ENCODE measurements at places on chromosomes 2 and 18. TPM values are rescaled to one million over a fixed set of nuclear protein-coding genes. Genes with fewer than 3 reads are reported as not detected.
A peak's percentile ranks its signal among the peaks of the same experiment; 100 is the strongest.

DNA sequence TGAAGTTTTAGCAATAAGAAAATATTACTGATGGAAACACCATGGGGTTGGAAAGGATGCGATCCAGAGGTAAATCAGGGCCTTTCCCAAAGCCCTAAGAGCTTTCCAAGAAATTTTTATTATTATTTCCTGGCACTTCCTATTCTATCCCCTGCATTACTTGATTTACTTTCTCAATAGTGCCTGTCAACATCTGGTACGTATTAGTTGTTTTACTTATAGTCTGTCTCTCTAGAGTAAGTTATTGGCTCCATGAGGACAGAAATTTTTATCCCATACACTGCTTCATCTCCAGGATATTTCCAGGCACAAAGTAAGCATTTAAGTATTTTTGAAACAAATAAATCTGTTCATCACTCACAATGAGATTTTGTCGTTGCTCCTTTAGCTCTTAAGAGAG lies 18.1 kb downstream of the PPP4R1 start:
- DNase-seq: no peak

DNA sequence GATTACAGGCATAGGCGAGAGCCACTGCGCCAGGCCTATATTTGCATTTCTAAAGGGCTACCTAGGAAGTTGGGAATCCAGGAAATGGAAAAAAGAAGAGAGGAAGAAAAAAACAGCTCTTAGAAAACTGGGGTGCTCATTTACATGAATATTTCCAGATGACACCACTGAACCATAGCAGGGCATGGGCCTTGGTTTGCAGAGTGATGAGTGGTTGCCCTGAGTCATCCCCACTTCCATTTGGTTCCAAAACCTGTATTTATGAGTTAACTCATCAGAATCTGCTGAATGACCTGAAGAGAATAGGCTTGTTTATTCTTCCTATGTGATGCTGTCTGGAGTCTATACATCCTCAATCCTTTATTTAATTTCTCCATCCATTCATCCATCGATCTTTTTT lies 36.2 kb downstream of the EHD3 start:
- no peak for DNase-seq

DNA sequence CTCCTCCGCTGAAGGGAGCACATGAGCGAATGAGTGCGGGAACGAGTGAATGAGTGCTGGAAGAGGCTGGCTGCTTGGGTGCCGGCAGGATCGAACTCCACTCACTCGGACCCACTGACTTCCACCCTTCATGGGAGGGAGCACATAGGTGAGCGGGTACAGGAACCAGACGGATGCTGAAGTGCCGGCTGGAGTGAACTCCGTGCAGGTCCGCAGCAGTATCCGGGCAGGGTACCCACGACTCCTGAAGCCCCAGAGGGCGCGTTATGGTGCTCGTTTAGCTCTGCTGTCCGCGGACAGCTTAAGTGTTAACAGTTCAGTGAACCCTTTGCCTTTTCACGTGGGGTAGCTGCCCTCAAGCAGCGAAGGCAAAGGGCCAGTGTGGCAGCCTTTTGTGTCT lies 23.2 kb downstream of the RPRM start:
- DNase-seq: no peak

ANXA4 gene
- total RNA-seq: 30.2 TPM

- no peak for DNase-seq
These were observed 45.2 kb upstream of the SCG2 start for GRCh38 chr2:223647258-223647952.

- peak; percentile 61 for DNase-seq
These were observed 45.6 kb downstream of the MEX3C start for GRCh38 chr18:51151568-51152511.

DNA sequence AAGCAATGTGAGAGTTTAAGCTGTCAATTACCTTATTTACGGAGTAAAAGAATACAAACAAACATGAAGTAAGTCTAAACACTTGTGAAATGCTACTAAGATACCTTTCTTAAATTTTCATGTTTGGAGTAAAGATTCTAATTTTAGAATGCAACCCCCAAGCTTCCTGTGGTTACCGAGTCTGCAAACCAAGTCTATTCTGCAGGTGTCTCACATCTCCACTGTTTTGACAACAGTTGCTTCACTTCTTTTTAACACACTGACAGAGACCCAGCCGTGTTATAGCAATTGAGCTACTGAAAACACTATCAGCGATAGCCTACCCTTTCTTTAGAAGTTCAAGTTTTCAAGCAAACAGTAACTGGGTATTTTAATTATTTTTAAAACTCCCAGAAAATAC lies 608.3 kb downstream of the ERBB4 start:
- no peak for DNase-seq

- no peak for DNase-seq
These were observed 32.4 kb downstream of the LRP2 start for GRCh38 chr2:169329688-169330554.

DNA sequence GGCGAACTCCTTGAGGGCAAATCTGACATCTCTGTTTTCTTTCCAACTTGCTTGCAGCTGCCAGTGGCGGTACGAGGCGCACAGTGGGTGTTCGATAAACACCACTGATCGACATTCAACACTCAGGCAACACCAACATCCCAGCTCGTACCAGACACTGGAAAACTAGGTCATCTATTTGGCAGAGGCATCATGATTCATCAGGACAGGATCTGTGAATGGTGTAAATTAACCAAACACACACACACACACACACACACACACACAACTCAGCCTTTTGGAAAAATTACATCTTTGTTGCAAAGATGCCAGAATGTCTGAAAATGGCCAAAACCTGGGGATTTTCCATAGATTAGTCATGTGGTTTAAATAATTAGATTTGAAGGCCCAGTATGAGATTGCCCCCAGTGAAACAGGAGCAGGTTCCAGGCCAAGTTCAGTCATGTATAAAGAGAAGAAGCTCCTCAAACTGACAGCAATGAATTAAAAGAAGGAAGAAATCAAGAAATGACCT lies 150.5 kb upstream of the NCKAP5 start:
- no peak for DNase-seq

- no peak for DNase-seq
These were observed 25.2 kb upstream of the FAM117B start for GRCh38 chr2:202609381-202610145.

GRCh38 chr2:51990684-51991083 lies 958.8 kb upstream of the NRXN1 start:
- DNase-seq: no peak

- DNase-seq: no peak
These were observed 367.9 kb downstream of the THSD7B start for GRCh38 chr2:137133225-137133624.

CLEC4F gene
- total RNA-seq: not detected

HOXD9 gene
- total RNA-seq: not detected

CCDC121 gene
- 0.58 TPM for total RNA-seq

PSMA8 gene
- 1.4 TPM for total RNA-seq

DNA sequence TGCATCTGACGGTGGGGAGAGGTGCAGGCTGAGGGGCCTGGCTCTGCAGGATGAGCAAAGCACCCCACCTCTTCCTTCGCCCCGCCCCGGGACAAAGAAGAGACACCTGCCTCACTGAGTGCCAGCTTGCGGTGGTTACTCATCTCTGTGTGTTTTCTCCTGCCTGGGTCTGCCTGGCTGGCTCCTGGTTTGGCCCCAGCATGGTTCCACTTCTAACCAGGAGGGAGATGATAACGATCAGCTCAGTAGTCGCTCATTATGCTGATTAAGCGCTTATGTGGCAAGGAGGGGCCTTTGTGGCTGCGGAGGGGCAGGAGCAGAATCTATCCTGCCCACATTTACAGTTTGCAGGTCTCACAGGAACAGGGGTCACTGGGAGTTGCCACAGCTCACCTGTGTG lies 68.7 kb upstream of the EDAR start:
- no peak for DNase-seq

DNA sequence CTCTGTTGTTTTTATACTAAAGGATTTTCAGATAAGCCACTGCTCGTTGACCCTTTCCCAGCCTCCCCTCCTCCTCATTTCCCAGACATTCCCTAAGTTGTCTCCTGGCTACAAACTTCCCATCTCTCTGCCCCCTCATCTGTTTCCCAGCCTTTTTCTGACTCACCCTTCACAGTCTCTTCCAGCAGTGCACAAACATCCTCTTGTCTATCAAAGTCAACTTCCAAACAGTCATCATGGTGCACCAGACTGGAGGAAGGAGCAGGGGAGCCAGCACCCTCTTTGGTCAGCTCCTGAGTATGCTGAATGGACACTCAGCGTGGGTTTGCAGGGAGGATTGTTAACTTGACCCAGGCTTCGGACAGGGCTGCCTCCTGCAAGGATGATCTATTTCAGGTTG lies 26.6 kb upstream of the SPRED2 start:
- no peak for DNase-seq

TMEM178A gene
- not detected for total RNA-seq

- no peak for DNase-seq
These were observed 572 bp upstream of the ZNF516 start for GRCh38 chr18:76495435-76496193.

TACR1 gene
- not detected for total RNA-seq

- DNase-seq: no peak
These were observed 206.7 kb downstream of the AFF3 start for GRCh38 chr2:99935662-99936061.

CYP27A1 gene
- total RNA-seq: 1.2 TPM

G6PC2 gene
- not detected for total RNA-seq

SULT1C2 gene
- not detected for total RNA-seq

ASTL gene
- total RNA-seq: 16.2 TPM

GRCh38 chr2:129004485-129004884 lies 685.8 kb upstream of the HS6ST1 start:
- DNase-seq: no peak

GRCh38 chr2:111168528-111169239 lies 48.0 kb downstream of the BCL2L11 start:
- DNase-seq: no peak

DNA sequence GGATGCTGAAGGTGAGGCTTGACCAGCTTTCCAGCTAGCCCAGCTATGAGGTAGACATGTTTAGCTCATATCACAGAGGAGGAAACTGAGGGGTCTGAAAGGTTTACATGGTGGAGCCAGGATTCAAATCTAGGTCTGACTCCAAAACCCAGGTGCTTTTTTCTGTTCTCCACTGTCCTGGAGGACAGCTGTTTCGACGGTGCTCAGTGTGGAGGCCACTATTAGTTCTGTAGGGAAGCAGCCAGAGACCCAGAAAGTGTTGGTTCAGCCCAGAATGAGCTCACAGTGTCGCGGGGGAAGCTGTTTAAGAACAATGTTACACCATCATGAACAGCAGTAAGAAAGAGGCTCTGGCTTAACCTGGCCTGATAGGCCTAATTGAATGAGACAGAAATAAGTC lies 11.1 kb downstream of the PROC start:
- DNase-seq: no peak

DNA sequence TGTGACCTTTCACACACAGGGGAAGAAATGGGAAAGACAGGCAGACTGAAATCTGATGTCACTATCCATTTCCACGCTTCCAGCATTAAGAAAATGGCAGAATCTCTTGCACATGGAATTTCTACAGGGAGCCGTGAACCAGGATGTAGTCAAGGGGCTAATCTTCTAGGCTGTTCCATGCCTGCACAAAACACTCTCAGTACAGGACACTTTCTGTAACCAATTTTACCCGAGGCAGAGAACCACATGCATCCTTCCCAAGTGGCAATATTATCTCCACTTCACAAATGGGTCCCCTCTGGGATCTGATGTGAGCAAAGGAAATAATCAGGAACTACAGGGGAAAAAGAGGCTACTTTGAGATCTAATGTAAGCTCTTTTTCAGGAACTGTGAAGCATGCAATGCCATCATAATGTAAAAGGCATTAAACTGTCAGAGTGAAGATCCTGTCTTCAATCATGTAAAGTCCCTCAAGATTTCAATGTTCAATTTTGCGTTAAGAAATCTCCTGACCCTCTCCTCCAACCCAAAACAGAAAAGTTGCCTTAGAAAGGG lies 236.9 kb downstream of the RBM43 start:
- no peak for DNase-seq

DNA sequence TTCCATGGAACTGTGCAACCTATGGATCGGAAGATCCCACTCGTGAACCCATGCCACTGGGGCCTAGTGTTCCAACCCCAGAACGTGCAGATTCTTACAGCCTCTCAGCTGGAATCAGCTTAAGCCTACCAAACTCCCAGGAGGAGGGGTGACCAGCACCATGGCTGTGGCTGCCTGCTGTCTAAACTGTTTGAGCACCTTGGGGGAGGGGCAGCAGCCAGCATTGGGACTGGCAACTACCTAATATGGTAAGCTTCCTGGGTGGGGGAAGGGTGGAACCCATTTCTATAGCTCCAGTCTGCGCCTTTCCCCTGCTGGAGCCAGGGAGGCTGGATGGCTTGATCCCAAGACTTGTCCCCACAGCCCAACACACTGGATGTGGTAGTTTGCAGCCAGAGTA lies 10.7 kb upstream of the POLE4 start:
- DNase-seq: no peak

- DNase-seq: no peak
These were observed 980 bp upstream of the PPP4R1 start for GRCh38 chr18:9615280-9615797.
